ENCODE measurements at places on chromosomes 11 and 22. TPM values are rescaled to one million over a fixed set of nuclear protein-coding genes. Genes with fewer than 3 reads are reported as not detected.
A peak's percentile ranks its signal among the peaks of the same experiment; 100 is the strongest.

DNA sequence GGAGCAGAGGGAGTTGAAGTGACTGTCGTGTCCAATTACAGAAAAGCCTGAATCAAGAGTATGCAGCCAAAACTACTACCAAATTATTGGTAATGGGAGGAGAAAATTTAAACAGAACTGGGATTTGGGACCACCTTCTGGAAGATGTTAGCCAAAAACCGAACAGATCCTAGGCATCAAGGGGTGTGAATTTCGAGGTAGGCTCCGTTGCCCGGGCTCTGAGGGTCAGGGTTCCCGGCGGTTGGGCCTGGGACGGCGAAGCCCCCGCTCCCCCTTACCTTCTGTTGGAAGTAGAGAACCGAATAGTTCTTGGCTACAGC lies 313 bp downstream of the PRCP start:
- DNase-seq, result no peak
- H3K27me3 ChIP-seq, result no peaks in the 10 kb centered on the region
- peaks cover 40% of the 10 kb centered on the region for H3K4me1 ChIP-seq

DNA sequence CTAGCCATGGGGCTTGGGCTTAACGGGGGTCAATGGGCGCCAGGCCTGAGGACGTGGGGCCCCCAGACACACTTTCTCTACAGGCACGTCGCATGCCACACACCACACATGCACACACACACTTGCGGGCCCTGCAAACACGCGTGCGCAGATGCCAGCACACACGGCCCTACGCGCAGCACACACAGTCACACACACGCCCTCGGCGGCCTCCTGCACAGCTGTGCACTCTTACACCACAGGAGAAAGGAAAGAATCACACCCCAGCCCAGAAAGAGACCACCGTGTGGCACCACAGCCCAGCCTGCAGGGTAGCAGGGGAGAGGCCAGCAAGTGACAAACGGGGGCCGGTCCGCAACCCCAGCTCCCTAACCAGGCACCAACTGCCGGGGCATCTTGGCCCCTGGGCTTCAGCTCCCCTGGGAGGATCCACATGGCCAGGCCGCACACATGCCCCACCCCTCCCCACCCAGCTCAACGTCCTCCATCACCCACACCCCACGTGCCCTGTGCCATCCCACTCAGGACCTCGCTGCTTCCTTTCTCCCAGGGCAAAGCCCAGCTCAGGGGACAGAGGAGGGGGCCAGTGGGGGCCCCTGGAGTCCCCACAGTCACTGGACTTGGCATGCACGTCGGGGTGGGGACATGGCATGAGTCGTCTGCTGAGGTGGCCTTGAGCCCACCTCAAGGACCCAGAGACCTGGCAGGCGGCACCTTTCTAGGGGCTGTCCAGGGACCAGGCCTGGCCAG lies 26.3 kb upstream of the TH start:
- DNase-seq, result peak; percentile 4
- H3K4me1 ChIP-seq, result no peaks in the 10 kb centered on the region
- no peaks in the 10 kb centered on the region for H3K36me3 ChIP-seq
- H3K4me3 ChIP-seq, result no peak overlapping the region
- H3K27me3 ChIP-seq, result peaks cover 4% of the 10 kb centered on the region

GRCh38 chr22:33756508-33756949 lies 163.7 kb downstream of the LARGE1 start:
- no peak for DNase-seq
- no peak overlapping the region for H3K4me3 ChIP-seq
- H3K27ac ChIP-seq, result peak overlapping the region; percentile 60
- peaks cover 4% of the 10 kb centered on the region for H3K4me1 ChIP-seq
- no peaks in the 10 kb centered on the region for H3K27me3 ChIP-seq
- H3K36me3 ChIP-seq, result no peaks in the 10 kb centered on the region

- H3K4me3 ChIP-seq, result no peak overlapping the region
- H3K36me3 ChIP-seq, result no peaks in the 10 kb centered on the region
- H3K27ac ChIP-seq, result no peak overlapping the region
- H3K27me3 ChIP-seq, result peaks cover 21% of the 10 kb centered on the region
- H3K4me1 ChIP-seq, result peaks cover 22% of the 10 kb centered on the region
- no peak for DNase-seq
Observed at GRCh38 chr11:35614939-35615569, 3.2 kb upstream of the FJX1 start.

DNA sequence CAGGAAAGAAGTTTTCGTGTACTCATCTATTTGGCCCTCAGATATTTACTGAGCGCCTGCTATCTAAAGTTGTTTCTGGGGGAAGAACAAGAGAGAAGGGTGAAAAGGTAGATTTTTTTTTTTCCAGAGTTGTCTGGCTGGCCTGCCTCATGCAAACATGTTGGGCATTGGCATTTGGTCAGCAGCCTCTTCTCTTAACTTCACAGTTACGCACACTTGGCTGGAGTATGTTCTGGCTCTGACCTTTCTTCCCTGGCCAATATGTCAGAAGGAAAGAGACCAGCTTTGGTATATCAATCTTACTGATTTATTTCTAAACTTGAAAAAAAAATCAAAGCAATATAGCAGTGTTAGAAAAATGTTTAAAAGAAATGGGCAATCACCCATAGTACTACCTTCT lies 54.2 kb upstream of the GRAMD1B start:
- no peaks in the 10 kb centered on the region for H3K36me3 ChIP-seq
- peak overlapping the region; percentile 75 for H3K27ac ChIP-seq
- peak; percentile 60 for DNase-seq
- no peaks in the 10 kb centered on the region for H3K27me3 ChIP-seq

GRCh38 chr11:69920345-69921127 lies 101.3 kb upstream of the FGF3 start:
- no peak for DNase-seq
- no peak overlapping the region for H3K27ac ChIP-seq
- H3K27me3 ChIP-seq, result no peaks in the 10 kb centered on the region
- peaks cover 23% of the 10 kb centered on the region for H3K4me1 ChIP-seq
- no peaks in the 10 kb centered on the region for H3K36me3 ChIP-seq
- H3K4me3 ChIP-seq, result no peak overlapping the region

GRCh38 chr11:75502138-75502537 lies 23.6 kb downstream of the GDPD5 start:
- peaks cover 14% of the 10 kb centered on the region for H3K4me1 ChIP-seq
- no peak for DNase-seq
- no peaks in the 10 kb centered on the region for H3K27me3 ChIP-seq

DNA sequence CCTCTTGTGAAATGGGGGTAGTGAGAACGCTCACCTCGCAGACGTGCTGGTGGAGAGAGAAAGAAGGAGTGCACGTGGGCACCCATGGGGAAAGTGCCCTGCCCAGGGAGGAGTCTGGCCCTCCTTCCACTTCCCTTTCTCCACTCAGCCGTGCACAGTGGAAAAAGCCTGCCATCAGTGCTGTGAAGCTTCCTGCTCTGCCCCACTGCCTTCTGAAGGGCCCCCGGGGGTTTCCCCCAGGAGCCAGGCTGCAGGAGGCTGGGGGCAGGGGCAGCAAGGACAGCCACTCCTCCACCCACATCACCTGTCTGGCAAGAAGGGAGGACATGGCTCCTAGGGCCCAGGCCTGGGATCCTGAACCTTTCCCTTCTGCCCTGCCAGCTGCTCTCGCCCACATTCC lies 7.6 kb downstream of the TP53I11 start:
- H3K27ac ChIP-seq, result no peak overlapping the region
- H3K4me3 ChIP-seq, result no peak overlapping the region
- H3K4me1 ChIP-seq, result peaks cover 95% of the 10 kb centered on the region
- H3K27me3 ChIP-seq, result no peaks in the 10 kb centered on the region
- H3K36me3 ChIP-seq, result peaks cover 12% of the 10 kb centered on the region

GRCh38 chr11:68950270-68950669 lies 30.5 kb downstream of the MRGPRD start:
- H3K27me3 ChIP-seq, result no peaks in the 10 kb centered on the region
- no peak for DNase-seq
- no peaks in the 10 kb centered on the region for H3K36me3 ChIP-seq
- H3K4me3 ChIP-seq, result no peak overlapping the region

DNA sequence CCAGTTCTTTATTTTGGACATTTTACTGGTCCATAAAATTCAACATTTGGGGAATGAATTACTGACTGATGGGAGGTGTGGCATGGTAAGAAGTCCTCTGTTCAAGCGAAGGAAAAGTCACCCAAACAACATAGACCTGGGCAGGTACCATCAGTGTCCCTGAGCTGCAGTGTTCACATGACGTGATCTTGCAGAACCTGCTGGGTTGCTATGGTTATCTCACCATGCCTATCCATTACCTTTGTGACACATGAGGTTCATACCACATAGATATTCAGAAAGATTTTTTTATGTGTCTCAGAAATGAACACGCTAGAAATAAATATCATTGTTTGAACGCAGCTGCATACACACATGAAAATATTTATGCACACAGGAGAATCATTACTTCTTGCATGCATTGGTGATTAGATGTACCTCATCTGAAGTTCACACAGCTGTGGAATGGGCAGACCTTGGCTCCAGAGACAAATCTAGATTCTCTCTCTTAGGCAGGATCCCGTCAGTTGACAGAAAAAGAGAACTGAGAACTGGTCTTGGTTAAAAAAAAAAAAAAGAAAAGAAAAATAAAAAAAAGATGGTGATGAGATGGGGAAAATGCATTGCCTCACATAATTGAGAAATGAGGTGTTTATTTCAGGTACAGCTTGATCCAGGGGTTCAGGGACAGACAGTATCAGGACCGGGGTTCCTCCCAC lies 21.4 kb upstream of the RCN1 start:
- H3K27me3 ChIP-seq, result peaks cover 37% of the 10 kb centered on the region
- no peak for DNase-seq
- H3K36me3 ChIP-seq, result no peaks in the 10 kb centered on the region
- H3K27ac ChIP-seq, result no peak overlapping the region
- H3K4me1 ChIP-seq, result no peaks in the 10 kb centered on the region
- no peak overlapping the region for H3K4me3 ChIP-seq

GRCh38 chr11:112318184-112318591 lies 57.5 kb upstream of the PLET1 start:
- H3K27me3 ChIP-seq, result no peaks in the 10 kb centered on the region
- no peak overlapping the region for H3K4me3 ChIP-seq
- H3K4me1 ChIP-seq, result peaks cover 26% of the 10 kb centered on the region
- no peak for DNase-seq
- H3K27ac ChIP-seq, result no peak overlapping the region
- H3K36me3 ChIP-seq, result no peaks in the 10 kb centered on the region

- H3K27me3 ChIP-seq, result no peaks in the 10 kb centered on the region
- H3K36me3 ChIP-seq, result peaks cover 57% of the 10 kb centered on the region
- H3K27ac ChIP-seq, result no peak overlapping the region
- DNase-seq, result no peak
- H3K4me3 ChIP-seq, result no peak overlapping the region
Observed at GRCh38 chr22:26479043-26479791, 4.4 kb downstream of the HPS4 start.

DNA sequence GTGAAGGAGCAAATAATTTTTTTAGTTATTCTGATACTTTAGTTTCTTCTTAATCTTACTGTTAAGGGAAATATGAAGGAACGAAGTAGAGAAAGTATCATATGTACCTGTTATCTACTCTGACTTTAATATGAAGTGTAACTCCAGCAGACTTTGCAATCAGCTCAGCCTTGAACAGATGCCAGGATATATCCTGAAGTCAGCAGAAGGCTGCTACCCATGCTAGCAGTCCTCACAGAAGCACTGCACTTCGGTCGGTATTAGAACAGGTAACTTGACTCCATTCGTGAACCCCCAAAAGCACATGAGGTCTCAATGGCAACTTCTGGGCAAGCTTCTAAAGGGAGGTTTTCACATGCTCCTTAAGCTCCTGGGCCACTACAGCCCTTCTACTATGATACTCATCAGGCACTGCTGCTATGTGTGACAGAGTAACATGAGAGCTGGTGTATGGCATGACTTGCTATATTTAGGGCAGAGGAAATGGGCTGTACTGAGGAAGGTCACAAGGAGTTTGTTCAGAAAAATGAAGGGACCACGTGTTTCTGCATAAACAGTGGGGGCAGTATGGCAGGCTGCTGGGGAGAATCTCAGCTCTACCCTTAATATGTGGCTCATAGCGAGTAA lies 344.1 kb downstream of the SOX6 start:
- H3K4me1 ChIP-seq, result peaks cover 22% of the 10 kb centered on the region
- no peak overlapping the region for H3K4me3 ChIP-seq
- H3K27ac ChIP-seq, result no peak overlapping the region

DNA sequence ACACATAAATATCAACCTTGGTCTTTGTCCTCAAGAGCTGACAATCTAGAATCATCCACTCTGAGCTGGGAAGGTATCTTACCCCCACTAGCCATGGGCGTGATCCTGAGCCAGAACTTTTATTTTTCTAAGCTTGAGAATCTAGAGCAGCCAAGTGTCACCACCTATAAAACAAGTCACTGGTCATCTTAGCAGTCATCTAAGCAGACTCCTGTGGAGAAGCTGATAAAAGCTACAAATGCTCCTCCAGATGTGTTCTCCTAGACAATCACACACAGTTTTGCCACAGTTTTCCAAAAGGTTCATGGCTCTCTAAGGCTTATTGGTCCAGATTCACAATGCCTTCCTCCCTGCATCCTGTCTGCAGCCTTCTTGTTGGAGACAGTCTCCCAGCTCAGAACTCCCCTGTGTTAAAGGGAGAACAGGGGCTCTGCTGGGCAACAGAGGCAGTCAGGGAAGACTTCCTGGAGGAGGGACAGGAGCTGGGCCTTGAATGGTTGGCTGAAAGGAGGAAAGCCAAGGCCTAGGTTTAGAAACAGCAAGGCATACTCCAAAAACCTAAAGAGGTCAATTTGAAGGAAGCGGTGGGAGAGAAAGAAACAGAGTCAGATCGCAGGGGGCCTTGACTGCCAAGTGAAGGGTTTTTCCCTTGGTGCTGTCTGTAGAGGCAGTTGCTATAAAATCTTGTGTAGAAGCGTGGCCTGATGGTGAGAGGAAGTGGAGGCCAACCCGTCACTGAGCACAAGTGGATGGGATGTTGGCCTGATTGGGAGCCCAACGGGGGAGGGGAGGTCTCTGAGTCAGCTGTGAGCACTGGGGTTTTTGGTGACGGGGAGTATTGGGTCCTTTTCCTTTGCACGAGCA lies 42.0 kb downstream of the ALX4 start:
- no peaks in the 10 kb centered on the region for H3K27me3 ChIP-seq
- no peak overlapping the region for H3K4me3 ChIP-seq
- no peaks in the 10 kb centered on the region for H3K36me3 ChIP-seq
- no peaks in the 10 kb centered on the region for H3K4me1 ChIP-seq

DNA sequence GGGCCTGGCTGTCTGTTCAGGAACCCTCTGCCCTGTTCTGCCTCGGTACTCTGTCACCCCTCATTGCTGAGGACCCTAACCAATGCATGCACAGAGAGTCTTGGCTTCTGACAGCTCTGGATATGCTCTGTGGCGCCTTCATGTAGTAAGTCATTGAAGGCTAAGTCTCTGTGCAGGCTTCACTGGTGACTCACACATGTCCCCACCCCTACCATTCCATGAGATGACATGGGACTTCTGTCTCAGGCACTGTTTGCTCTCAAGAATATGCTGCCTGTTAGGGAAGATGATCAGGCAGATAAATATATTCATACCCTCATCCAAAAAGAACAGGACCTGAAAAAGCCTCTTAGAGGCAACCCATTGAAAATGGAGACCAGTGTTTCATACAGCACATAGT lies 43.6 kb upstream of the HORMAD2 start:
- H3K4me1 ChIP-seq, result no peaks in the 10 kb centered on the region
- no peak overlapping the region for H3K4me3 ChIP-seq
- no peak for DNase-seq

The P4HA3 gene
- polyA plus RNA-seq, result 0.15 TPM

The CTSW gene
- 0.88 TPM for polyA plus RNA-seq

The KRTAP5-2 gene
- polyA plus RNA-seq, result 0.04 TPM

The PRRG4 gene
- polyA plus RNA-seq, result 0.80 TPM

The RNASEH2C gene
- 60.3 TPM for polyA plus RNA-seq

All from heart right ventricle (tissue), 16 donors.